ENCODE measurements at places on chromosomes 5 and 9.
A peak's percentile ranks its signal among the peaks of the same experiment; 100 is the strongest.

GRCh38 chr5:34001241-34001841, 6.5 kb downstream of the AMACR start:
- peak; percentile 64 for DNase-seq

- no peak for DNase-seq
Observed at GRCh38 chr9:93686880-93687236, 110.5 kb downstream of the PHF2 start.

DNA sequence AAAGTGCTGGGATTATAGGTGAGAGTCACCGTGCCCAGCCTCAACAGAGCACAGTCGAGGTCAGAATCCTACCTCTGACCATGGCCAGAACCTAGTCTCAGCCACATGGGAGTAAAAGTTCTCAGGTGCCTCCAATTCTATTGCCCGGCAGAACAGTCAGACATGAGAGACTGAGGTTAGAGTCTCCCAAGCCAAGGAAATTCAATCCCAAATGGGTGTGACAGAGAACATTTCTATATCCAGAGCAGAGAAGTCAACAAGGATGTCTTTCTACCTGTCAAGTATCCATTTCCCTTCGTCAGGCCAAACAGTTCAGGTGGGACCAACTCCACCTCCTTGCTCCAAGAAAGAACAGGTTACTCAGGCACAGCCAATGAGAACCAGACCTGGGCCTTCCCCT, 10.5 kb downstream of the ANXA6 start:
- no peak for DNase-seq

- no peak for DNase-seq
Observed at GRCh38 chr5:52603778-52604554, 183.8 kb upstream of the ITGA1 start.

DNA sequence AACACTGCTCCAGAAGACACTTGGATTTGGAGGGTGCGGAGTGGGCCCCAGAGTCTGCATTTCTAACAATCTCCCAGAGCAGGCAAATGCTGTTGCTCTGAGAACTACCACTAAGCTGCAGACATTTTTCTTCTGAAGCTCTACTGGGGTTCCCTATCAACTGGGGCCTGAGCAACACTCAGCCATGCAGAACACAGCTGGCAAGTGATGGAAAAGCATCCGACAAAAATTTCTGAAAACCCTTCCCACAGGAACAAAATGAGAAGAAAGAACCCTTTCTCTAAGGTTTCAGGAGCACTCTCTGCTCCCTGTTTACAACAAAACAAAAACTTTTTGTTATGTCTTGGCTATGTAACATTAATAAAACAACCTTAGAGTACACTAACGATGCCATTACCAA, 516.9 kb downstream of the CTNND2 start:
- DNase-seq = no peak

DNA sequence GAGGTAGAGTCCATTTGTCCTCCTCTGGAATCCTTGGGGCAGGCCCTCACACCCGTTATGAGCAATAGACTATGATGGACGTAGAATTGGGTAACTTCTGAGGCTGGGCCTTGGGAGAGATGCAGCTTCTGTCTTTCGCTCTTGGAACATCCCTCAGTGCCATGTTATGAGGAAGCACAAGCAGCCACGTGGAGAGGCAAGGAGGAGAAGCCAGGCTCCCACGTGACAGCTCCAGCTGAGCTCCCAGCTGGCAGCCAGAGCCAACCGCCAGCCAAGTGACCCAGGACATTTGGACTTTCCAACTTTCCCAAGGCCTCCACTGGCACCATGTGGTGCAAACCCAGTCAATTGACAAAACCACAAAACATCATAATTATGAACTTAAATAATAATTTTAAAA, 43.0 kb upstream of the BOD1 start:
- DNase-seq = no peak

DNA sequence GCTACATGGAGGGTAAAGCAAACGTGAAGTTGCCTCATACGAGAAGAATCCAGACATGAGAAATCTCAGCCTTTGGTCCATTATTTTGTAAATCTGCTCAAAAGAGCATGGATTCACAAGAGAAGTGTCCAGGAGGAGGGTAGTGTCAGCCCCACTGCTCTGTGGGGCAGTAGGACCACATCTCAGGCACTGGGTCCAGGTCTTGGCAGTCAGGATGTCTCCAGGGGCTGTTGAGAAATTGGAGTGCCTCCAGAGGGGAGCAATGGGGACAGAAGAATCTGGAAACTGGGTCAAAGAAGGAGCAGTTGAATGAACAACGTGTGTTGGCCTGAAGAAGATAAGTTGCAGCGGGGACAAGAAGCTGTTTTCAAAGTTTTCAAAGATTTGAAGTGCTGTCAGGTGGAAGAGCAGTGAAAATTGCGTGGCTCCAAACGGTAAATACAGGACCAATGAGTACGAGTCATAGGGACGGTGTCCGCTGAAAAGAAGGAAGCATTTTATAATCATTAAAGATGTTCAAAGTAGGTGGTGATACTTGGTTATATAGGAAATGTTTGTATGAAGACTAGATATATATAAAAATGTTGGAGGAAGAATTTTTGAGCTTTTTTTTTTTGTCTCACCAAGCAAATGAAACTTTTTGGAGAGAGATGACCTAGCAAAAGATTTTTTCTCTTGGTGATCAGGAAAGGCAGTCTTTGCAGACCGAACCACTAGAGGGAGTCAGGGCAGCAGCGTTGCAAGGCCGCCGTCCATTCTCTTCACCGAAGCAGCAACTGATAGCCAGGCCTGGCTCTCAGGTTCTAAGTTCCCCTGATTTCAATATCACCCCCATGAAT, 57.1 kb upstream of the ZBED3 start:
- peak; percentile 41 for DNase-seq

GRCh38 chr9:18849890-18850677, 182.9 kb downstream of the SAXO1 start:
- DNase-seq = no peak

GRCh38 chr9:108815156-108815555, 40.6 kb downstream of the ACTL7B start:
- DNase-seq = no peak

- no peak for DNase-seq
Observed at GRCh38 chr9:2545881-2546490, 75.6 kb upstream of the VLDLR start.

- no peak for DNase-seq
Observed at GRCh38 chr9:136237486-136238341, 7.9 kb downstream of the QSOX2 start.

DNA sequence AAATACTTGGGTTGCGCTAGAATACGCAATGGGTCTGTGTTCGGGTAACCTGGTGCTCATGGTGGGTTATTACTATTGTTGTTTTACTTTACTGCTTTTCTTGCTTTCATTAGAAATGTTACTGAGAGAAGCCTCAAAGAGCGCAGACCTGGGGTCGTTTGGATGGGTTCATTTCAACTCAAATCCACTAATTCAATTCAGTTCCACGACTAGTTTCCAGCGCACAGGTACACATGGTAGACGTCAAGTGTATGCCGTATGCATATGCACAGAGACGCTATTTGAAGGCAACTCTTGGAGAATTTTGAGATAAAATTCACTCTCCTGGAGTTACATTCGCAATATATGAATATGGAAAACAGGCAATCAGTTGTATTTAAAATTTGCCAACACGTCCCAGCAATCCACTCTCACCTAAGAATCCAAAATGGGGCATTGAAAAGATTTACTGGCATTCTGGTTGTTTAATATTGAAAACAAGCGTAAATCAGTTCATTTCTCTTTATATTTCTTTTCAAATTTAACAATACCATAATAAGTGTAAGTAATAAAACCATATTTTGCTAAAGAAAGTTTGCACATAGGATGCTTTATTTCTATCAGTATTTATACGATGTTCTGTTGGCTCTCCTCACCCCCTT, 4.4 kb upstream of the PAX5 start:
- DNase-seq = no peak

- DNase-seq = no peak
Observed at GRCh38 chr5:151707567-151707966, 20.9 kb upstream of the SPARC start.

GRCh38 chr5:145350513-145350912, 484.6 kb downstream of the PRELID2 start:
- peak; percentile 89 for DNase-seq

DNA sequence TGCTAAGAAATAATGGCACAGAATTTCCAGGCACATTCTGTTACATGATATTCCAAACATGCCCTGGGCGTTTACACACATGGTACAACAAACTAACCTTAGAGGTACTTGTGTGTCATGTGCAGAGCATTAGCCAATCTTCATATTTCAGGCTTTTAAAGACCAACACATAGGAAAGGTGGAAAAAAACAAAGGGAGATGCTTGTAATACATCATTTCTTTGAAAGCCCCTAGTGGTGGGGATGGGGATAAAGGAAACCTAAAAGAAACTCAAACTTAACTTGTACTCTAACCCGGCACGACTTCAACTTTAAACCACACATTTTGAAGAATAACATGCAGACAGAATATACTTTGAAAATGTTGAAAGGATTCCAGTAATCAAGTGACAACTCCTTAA, 133.6 kb downstream of the PTPRD start:
- no peak for DNase-seq

GRCh38 chr5:95057615-95058014, 227.3 kb downstream of the MCTP1 start:
- no peak for DNase-seq

DNA sequence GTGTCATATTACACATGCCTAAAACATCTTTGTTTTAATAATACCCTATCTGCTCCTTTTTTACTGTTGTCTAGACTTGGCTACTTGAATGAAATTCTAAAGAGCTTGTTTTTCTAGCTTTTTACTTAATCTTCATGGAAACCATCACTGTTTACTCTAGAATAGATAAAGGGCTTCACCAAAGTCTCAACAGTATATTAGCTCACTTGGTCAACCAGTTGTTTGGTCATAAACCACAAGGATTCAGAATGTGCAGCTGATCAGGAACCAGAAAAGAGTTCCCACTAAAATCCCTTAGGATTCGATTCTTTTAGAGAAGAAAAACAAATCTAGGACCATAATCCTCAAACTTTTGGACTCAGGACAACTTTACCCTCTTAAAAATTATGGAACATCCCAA, 38.0 kb downstream of the CDO1 start:
- DNase-seq = peak; percentile 21

GRCh38 chr9:121206516-121207370, 5.1 kb upstream of the RAB14 start:
- peak; percentile 55 for DNase-seq

DNA sequence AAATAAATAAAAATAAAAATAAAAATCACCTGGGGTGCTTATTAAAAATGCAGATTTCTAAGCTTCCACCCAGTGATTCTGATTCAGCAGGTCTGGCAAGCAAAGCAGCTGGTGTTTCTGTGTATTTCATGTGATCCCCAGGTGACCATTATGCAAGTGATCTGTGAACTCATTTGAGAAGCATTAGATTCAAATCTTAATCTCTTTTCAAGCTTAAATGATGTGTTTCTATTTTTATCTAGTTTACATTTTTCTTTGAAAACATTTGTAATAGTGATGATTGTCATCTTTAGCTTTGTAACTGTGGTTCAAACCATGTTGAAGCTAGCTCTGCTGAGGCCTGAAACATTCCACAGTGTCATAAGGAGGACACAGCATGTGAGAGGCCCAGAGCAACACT, 804.8 kb upstream of the ZNF608 start:
- peak; percentile 82 for DNase-seq

- DNase-seq = no peak
Observed at GRCh38 chr5:169095410-169095960, 205.5 kb downstream of the SLIT3 start.

- no peak for DNase-seq
Observed at GRCh38 chr5:159990506-159990905, 18.4 kb upstream of the TTC1 start.

DNA sequence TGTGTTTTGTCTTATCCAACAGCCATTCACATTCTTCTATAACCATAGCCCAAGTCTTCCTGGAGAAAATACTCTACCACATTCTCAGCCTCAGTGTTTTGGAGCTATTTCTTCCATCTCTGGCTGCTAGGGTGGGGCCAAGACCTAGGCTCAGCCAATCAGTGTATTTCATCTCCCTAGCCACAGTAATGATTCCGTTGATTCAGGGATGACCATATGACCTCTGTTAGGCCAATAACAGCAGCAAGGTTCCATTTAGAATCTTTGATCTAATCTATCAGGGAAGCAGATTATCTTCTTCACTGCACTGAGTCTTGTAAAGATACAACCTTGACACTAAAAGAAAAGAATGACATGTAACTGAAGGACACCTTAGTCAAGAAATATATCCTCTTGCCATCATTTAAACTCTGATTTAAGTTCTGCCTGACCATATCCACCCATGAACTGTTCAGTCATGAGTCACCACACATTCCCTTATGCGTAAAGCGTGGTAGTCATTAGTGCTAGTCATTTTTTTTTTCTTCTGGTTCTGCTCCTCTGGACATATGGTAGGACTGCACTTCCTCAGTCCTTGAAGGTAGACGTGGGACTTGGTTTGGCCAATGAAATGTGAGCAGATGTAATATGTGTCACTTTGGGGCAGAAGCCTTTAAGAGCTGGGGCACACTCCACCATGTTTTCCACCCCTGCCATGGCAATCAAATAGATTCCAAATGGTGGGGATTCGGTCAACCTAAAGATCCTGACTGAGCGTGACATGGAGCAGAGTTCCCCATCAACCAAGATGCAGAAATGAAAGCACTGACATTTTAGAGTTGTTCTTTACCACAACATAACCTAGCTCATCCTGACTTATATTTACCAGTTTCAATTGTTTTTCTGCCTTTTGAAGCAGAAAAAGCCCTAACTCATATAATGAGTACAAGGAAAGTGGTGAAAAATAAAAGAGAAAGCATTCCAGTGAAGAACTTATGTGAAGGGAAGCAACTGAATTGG, 12.7 kb upstream of the PRELID2 start:
- peak; percentile 88 for DNase-seq

- DNase-seq = peak; percentile 82
Observed at GRCh38 chr9:135926402-135927194, 19.3 kb upstream of the CAMSAP1 start.

- no peak for DNase-seq
Observed at GRCh38 chr5:9013147-9013546, 532.7 kb downstream of the SEMA5A start.

DNA sequence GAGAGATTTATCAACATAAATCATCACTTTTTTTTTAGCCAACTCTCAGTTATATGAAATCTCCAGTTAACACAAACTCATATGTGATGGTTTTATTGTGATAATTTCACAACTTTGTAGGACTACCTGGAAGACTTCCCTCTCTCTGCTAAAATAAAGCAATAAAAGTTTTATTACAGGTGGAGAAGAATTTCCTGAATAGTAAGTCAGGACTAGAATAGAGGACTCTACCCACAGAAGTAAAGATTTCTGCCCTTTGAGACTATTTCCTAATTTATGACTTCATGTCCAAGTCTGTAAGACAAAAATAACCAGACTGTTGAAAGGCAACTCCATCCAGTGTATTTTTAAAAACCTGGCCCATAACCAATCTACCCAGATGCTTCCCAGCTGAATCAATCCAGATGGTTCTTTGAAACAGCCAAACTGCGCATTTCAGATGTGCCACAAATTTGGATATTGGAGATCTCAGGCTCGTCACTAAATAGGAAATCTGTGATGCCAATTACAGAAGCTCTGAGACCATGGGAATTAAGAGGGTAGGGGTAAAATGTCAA, 234.0 kb upstream of the NMUR2 start:
- DNase-seq = no peak
